Stimulated activated CD8-positive, alpha-beta memory T cell treated with anti-CD3 and anti-CD28 coated beads, Interleukin-7, amount 100 ng/mL, for 24 hours (primary cell): ENCODE measurements at places on chromosomes 12 and 14.

DNA sequence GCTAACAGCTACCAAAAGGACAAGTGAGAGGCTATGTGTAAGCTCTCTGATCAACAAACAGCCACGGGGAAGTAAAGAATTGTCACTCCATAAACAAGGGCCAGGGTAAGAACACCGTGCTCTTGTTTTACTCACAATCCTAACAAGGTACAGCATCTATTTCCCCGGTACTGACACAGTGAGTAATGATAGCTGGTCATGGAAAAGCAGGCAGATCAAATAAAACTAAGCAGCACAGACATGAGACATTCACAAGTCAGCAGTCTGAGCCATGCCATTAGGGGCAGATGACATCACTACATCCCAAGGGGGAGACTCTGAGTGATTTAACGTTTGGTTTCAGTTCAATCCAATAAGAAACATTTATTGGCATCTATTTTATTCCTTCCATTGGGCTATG lies 54.4 kb downstream of the ARL6IP4 start:
- DNase-seq = no peak

GRCh38 chr14:59187802-59188460 lies 536 bp upstream of the DAAM1 start:
- no peak for DNase-seq

DNA sequence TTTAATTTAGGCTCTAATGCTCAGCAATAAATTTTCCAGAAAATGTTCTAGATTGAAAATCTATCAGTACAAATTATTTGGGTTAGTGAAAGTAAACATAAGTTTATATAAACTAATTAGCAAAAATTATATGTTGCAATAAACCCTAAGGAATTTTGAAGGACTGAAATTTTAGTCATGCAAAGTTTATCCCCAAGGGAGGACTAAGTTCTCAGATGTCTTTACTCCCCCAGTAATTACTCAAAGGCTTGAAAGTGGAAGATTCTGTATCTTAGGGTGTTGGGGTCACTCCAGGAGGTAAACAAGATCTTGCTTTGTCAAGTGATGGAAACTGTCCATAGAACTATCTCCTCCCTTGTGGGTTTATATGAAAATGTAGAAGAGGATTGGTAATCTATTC lies 183.7 kb downstream of the AKAP6 start:
- no peak for DNase-seq

DNA sequence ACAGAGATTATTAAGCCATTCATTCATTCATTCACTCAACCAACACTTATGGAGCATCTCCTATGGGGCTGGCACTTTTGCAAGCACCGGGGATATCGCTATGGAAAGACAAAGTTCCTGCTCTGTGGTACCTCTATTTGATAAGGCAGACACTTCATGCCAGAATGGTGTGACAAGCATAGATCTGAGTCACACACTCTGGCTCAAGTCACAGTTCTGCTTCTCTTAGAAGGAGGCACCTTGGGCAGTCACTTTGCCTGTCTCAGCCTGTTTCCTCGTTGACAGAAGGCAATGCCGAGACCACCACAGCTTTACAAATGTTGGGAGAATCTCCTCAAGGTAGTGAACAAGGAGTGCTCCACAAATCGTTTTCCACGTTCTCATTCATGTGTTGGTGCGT lies 205.2 kb downstream of the SLC41A2 start:
- DNase-seq = no peak

GRCh38 chr12:113852695-113853490 lies 113.2 kb downstream of the RBM19 start:
- no peak for DNase-seq

GRCh38 chr14:100451264-100451663 lies 128.1 kb downstream of the SLC25A47 start:
- DNase-seq = no peak

DNA sequence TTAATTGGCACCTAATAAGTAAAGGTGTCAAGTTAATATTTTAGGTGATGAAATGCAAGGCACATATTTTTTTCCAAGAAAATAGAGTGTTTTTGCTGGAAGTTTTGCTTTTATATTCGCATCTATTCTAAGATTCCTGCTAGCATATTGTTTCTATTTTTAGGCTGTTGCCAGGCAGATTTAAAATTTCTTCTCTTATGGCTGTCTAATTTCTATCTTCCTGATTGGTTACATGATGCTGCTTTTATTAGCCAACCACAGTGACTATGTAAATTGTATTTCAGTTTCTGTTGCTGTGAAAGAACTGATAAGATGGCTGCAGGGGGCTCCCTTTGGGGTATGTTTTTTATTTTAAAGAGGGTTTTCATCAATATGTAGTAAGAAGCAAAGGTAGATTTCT lies 42.7 kb downstream of the ATF7IP start:
- DNase-seq = no peak

DNA sequence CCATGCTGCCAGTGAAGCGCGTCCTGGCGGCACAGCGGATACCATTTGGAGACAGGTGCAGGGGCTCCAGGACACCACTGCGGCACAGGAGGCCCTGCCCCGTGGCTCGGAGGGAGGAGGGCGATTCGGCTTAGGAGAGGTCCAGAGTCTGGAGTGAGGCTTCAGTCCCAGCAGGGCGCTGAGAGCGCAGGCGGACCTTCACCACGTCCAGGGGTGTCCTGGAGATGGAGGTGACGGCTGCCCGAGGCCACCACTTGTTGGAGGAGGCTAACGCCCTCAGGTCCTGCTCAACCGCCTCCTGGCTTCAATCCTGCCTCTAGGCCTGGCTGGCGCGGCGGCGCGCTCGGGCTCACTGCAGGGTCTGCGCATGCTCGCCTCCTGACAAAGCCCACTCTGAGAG lies 45.7 kb downstream of the EIF2S3B start:
- no peak for DNase-seq

DNA sequence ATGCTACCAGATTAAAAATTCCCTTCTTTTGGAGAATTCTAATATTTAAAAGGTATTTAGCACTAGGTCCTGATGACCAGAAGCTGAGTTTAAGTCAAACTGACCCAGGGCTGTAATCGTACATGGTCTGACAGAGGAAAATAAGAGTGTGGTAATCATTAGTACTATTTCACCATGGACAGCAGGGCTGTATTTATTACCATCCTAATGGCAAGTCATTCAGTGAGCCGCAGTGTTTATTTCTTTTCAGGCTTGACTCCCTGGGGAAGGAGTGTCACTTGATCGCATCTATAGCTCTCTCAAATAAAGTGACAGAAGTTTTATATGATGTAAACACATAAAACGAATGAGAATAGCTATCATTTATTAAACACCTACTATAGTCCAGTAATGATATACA lies 261.8 kb downstream of the BTG1 start:
- DNase-seq = no peak

DNA sequence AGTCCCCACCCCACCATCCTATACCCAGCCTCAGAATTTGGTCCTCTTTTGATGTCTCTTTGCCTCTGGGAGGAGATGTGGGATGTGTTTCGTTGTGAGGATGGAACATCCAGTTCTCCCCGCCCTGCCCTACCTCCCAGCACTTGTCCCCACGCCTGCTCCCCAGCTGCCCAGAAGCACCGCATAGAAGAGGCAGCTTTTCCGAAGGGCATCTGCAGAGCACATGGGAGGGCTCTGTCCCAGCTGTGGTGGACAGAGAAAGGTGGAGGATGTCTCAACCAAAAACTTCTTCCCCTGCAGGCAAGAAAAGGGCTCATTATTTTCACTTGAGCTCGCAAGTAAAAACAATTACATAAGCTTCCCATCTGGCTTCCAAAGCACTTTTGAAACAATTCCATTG lies 302.6 kb downstream of the PCNX1 start:
- no peak for DNase-seq

GRCh38 chr12:97637770-97638169 lies 175.2 kb downstream of the RMST start:
- DNase-seq = no peak

DNA sequence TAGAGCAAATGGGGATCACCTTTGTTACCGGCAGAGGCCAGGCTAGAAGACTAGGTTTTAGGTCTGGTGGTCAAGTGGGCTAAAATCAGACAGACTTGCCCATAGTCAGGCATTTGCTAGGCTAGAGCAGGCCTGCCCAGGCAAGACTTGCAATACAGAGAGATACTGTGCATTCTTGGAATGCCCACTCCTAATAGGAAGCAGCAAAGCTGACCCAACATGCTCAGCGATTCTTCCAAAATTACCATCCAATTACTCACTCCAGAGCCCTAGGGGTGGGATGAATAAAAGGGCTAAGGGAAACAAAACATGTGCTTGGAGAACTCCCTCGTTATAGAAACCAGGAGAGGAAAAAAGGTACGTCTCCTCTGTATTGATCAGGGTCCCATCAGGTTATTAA lies 187.8 kb upstream of the AMIGO2 start:
- no peak for DNase-seq

GRCh38 chr14:97411938-97412612 lies 614.9 kb downstream of the VRK1 start:
- DNase-seq = no peak
